Left kidney (tissue), 8 donors: ENCODE measurements at places on chromosomes 1 and 21.
A peak's percentile ranks its signal among the peaks of the same experiment; 100 is the strongest.

- no peak for DNase-seq
These were observed 69.2 kb upstream of the EPS8L3 start for GRCh38 chr1:109832945-109833344.

DNA sequence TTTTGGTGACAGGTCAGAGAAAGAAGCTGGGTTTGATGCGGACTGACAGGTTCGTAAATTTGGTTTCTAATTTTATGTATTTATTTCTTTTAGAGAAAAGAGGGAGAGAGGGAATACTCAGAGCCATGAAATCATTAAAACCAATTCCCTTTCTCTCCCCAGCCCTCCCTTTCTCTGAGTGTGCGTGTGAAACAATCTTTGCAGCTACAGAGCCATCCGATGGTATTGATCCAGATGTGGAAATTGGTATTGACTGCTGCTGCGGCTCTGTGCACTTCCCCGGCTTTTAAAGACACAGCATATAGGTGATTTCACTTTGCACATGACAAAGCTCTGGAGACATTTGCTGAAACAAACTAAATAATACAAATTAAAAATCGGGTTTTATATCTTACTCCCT is 42.4 kb upstream of the PBX1 start:
- no peak for DNase-seq

- no peak for DNase-seq
These were observed 453 bp downstream of the PABPC4 start for GRCh38 chr1:39576016-39576657.

- no peak for DNase-seq
These were observed 111.5 kb downstream of the PSMG1 start for GRCh38 chr21:39071623-39072214.

DNA sequence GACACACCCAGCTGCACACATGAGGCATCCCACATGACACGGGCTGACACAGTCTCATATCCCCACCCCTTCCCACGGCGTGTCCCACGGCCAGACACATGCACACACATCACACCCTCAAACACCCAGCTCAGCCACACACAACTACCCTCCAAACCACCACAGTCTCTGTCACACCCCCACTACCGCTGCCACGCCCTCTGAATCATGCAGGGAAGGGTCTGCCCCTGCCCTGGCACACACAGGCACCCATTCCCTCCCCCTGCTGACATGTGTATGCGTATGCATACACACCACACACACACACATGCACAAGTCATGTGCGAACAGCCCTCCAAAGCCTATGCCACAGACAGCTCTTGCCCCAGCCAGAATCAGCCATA is 22.6 kb downstream of the PODN start:
- DNase-seq: no peak

DNA sequence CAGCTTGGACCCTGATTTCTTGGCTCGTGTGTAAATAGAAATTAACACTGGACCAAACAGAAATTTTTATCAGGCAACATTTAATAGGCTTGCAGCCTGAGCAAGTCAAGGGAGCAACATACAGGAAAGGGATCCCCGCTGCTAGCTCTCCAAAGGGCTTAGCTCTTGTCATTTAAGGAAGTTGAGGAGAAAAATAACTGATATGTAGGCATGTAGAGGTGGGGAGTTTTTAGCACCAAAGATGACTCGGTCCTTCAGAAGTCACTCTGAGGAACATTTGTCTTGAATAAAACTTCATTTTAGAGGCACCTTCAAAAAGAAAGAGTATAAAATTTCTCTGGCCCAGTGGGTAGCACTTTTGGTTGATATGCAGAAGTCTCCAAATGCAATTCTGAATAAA is 27.1 kb downstream of the GBP2 start:
- no peak for DNase-seq

- no peak for DNase-seq
These were observed 22.8 kb downstream of the RERE start for GRCh38 chr1:8794605-8795004.

DNA sequence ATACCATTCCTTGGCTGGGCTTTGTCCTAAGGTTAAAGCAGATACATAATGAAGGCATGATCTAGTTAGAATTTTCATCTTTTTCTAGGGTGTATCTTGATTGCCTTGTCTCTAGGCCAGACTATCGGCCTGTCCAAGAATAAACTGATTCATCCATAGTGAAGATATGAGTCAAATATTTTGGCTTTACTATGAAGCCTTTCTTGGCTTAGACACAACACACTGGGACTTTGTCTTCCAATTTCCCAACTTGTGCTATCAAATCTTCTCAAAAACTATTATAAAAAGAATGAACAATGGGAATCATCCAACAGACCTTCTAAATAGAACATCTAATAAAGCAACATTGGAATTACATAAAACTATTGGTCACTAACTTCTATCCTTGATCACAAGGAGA is 64.8 kb downstream of the WARS2 start:
- DNase-seq: no peak

GRCh38 chr1:57474137-57474750 is 50.4 kb upstream of the DAB1 start:
- no peak for DNase-seq

DNA sequence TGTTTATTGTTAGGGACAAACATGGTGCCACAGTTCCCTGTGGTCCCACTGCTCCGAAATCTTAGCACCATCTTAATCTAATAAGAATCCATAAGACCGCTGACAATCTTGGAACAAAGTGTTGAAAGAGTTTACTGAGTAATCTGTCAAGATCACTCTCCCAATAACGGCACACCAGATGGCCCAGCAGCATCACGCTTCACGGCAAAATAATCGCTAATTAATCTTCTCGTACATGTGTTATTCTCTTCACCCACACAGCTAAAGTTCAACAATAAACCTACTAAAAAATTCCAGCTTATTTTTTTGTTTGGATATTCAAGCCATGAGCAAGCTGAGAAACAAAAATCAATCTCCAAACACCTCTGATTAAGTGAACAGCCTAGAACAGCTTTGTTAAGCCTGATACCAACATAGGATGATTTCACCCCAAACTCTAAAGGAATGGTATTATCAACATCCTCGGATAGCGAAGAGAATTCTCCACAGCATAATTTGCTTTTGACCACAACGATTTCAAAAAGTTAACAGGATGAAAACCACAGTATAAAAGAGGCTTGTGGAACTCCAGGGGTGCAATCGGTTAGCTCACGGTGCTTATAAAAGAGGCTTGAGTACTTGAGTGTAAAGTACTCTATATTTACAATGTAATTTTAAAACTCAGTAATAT is 329.9 kb upstream of the GREM2 start:
- DNase-seq: no peak

DNA sequence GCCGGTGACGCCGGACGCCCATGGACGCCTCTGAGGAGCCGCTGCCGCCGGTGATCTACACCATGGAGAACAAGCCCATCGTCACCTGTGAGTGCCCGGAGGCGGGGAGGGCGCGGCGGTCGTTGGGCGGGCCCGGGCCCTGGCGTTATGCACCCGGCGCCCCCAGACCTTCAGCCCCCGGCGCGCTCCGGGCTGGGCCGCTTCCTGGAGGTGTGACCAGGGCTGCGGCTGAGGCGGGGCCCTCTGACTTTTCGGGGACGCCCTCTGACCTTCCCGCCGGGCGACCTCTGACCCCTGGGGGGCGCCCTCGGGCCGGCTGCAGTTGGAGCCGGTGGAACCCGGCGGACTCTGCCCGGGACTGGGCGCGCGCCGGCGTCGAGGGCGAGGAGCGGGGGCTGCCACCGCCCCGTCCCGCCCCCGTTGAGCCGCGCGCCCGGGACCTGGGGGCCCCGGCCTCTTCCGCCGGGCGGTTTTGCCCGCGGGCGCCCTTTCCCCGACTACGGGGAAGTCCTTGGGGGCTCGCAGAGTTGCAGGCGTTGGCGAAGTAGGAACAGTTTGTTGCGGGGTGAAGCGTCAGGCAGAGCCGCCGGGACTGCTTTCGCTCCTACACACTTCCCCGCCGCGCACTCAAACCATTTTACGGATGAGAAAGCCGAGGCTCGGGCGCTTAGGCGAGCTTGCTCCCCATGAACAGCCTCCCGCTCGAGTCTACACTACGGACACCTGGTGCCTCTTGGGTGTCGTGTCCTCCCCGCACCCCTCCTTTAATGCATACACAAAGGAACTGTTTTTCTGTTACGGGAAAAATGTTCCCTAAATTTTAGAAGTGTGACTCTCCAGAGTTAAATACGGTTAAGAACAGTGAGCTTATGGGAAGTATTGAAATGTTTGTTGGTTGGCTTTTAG is 618 bp downstream of the TRAPPC10 start:
- DNase-seq: no peak

DNA sequence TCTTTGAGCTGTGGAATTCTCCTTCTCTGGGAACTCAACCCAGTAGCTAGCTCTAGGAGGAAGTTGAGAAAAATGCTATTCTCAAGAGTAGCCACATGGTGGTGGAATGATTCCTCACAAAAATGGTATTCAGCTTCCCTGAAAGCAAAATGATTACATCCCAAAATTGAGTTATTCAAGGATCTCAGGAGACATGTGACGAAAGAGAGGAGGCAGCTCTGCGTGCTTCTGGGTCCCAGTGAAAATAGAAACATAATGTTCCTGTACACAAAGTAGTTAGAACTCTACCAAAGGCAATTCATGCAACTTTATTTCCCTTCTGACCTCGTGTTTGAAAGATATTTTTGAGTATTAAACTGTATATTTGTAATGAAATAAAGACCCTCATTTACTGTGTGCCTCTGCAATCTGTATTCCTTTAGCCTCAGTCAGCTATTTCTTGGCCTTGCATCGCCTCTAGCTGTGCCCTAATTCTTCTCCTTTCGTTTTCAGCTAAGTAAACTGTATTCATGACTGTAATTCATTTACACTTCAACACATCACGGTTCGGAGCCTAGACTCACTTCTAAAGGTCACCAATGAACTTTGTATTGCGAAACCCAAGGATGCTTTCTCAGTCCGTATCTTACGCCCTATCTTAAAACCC is 167.3 kb downstream of the FASLG start:
- DNase-seq: peak; percentile 48

- no peak for DNase-seq
These were observed 53.3 kb upstream of the SYT14 start for GRCh38 chr1:209884665-209885117.

GRCh38 chr1:241331328-241332036 is 25.5 kb downstream of the RGS7 start:
- DNase-seq: no peak

GRCh38 chr1:27416387-27417111 is 24.1 kb downstream of the GPR3 start:
- DNase-seq: no peak

GRCh38 chr1:69700770-69701169 is 133.0 kb downstream of the LRRC7 start:
- no peak for DNase-seq

GRCh38 chr1:229753764-229754551 is 127.9 kb downstream of the URB2 start:
- no peak for DNase-seq

DNA sequence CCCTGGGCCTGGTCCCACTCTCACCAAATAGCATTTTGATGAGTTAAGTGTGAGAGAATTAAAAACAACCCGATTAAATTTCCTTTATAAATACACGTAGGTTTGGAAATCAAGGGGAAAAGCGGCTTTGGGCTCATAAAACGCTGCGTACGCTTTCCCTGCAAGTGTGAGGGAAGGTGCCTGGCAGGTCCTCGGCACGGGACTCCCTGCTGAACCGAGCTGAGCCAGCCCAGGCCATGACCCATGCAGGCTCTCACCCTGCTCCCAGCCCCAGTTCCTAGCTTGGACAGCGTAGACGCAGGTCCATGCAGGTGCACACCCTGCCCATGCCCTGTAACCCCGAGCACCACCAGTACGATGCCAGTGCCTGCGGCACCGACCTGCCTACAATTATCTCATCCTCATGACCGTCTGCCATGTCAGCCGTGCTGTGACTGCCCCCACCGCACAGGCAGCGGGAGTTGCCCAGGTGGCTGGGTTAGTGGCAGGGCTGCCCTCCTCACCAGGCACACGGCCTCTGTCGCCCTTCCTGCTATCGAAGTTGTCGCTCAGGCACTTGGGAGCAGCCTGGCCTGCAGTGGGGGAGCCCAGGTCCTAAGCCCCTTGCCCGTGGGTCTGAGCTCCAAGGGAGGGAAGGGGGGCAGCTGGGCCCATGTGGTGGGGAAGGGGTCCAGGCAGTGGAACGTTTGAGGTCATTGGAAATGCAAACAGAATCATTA is 41.0 kb upstream of the ACTRT2 start:
- no peak for DNase-seq

- no peak for DNase-seq
These were observed 71.1 kb upstream of the DIRAS3 start for GRCh38 chr1:68121536-68121935.

DNA sequence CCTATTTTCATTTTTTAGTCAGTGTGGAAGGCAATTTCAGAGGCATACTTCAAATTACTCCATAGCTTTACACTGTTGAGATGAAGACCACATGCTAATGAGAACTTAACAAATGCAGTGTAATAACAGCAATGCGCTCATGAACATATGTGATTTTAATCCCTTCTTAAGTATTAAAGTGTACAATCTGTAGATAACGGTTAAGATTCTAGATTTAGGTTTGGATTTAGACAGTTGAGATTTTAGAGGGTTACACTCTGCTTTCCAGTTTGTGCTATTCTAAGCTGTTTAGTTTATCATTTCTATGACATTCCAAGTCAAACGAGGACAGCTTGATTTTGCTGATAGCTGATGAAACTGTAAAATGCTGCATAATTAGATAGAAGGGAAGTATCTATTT is 257.8 kb upstream of the CHRM3 start:
- DNase-seq: no peak

DNA sequence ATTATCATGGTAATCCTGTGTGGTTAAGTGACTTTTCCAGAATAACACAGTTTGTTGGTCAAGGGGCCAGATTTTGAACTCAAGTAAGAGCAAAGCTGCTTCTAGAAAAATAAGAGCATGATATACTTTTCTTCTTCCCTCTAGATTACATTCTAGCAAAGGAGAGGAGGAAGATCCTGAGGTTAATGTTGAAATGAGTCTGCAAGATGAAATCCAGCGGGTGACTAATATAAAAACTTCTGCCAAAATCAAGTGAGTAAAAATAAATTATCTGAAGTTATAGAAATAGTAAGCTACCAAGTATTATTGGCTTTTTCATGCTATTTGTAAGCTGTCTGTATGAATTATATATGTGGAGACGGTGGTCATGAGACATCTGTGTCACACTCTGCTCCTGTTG is 12.8 kb downstream of the WDR3 start:
- DNase-seq: no peak

- DNase-seq: no peak
These were observed 10.8 kb downstream of the OSBPL9 start for GRCh38 chr1:51627672-51628071.
